CD4-positive, alpha-beta T cell treated with Interleukin-2 at 100 ng/mL for 4 hours (primary cell): ENCODE measurements at places on chromosomes 12 and 14.
A peak's percentile ranks its signal among the peaks of the same experiment; 100 is the strongest.

DNA sequence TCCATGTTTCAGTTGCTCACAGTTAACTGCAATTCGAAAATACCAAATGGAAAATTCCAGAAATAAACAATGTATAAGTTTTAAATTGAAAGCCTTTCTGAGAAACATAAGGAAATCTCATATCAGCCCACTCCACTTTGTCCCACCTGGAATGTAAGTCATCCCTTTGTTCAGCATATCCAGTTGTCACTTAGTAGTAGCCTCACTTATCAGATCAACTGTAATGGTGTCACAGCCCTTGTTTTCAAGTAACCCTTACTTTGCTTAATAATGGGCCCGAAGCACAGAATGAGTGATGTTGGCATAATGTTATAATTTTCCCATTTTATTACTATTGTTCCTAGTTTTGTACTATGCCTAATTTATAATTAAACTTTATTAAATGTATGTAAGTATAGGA is 646.8 kb downstream of the C12orf50 start:
- no peak for DNase-seq

- DNase-seq, result no peak
Observed at GRCh38 chr14:103736546-103737431, 21.2 kb downstream of the ZFYVE21 start.

DNA sequence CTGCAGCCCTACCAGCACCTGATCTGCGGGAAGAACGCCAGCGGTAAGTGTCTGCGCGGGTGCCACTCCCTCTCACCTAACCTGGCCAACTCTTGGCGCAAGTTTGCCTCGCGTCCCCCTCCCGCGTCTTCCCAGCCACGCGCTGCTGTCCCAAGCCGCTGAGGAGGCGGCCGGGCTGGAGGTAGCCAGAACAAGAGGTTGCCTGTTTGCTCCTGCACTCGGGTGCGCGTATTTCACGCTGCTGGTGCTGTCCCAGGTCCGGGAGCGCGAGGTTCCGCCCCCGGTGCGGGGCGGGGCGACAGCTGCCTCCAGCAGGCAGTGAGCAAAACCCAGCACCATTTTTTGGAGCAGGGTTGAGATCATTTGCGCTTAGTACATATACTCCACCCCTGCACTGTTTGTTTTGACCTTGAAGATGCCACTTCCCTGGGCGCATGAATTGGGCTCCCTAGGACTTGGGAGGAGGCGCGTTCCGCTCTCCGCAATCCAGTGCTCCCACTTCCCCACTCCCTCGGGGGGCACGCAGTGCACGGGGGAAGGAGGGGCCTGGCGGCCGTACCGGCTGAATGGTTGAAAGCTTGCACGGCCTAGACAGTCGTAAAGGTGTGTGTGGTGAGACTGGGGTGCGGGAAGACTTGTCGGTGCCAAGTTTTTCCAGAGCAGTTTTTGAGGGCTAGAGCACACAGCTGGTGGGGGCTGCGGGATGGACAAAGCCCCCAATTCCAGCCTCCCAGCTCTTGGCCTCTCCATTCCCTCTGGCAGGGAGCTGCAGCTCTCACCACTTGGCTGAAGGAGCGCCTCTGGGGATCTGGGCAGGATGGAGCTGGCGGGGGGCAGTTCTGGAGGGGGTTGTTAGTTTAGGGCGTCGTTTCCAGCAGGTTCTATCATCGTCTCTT is 226.9 kb upstream of the CRY1 start:
- DNase-seq, result peak; percentile 70

GRCh38 chr14:76967788-76968187 is 60.7 kb downstream of the IRF2BPL start:
- DNase-seq, result no peak

GRCh38 chr14:71668186-71668912 is 263.9 kb upstream of the RGS6 start:
- no peak for DNase-seq
